ENCODE measurements at places on chromosomes 1 and 21.

DNA sequence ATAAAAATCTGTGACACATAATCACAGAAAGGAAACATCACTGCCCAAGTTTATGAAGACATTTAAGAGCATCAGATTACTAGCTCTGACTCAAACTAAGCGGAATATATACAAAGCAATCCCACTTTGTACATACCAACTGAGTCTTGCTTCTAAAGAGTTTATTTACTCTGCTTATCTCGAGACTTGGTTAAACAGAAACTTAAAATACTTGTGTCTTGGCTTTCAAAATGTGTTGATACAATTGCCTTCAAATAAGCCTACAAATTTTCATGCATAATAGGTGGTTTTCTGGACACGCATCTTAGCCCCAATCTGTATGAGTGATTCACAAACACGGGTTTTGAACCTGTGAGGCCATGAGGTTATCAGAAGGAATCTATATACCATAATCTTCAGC, 21.0 kb downstream of the CD160 start:
- DNase-seq = no peak

GRCh38 chr21:35051287-35051818, 2.3 kb upstream of the RUNX1 start:
- DNase-seq = peak; percentile 40

- no peak for DNase-seq
Observed at GRCh38 chr1:162463021-162463420, 34.6 kb upstream of the UHMK1 start.

- no peak for DNase-seq
Observed at GRCh38 chr1:53948291-53948690, 2.1 kb downstream of the LRRC42 start.

- DNase-seq = no peak
Observed at GRCh38 chr1:45640293-45640692, 16.4 kb upstream of the CCDC17 start.

DNA sequence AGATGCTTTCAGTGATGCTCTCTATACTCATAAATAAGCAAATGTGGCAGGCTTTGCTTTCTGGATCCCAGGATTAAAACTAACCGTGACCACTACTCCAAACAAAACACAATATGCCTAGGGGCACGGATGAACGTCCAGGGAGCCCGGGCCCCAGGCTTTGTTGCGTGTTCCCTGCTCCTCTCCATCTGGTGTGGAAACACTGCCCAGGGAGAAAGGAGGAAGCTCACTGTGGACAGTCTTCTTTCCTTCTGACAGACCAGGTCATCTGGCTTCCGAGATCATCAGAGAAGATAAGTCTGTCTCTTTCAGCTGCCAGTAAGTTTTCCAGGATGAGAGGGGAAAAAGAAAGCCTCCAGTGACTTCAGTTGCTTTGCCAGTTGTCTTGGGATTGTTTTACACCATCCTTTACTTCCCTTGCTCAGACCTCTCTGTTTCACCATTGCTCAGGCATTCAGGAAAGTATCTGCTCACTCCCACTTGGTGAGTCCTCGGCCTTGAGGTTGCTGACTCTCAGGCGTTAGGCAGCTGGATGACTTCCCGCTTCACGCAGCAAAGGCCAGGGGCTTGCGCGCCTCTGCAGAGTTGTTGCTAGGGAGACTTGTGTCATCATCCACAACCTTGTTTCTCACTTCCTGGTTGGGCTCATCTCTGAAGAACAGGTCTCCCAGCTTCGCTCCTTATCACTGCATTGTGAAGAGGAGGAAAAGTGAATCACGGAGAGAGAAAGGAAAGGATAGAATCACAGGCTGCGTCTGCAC, 20.6 kb upstream of the PGD start:
- no peak for DNase-seq

- no peak for DNase-seq
Observed at GRCh38 chr1:201401700-201402099, 2.6 kb upstream of the LAD1 start.

GRCh38 chr1:206672844-206673758, 11.6 kb upstream of the MAPKAPK2 start:
- no peak for DNase-seq

DNA sequence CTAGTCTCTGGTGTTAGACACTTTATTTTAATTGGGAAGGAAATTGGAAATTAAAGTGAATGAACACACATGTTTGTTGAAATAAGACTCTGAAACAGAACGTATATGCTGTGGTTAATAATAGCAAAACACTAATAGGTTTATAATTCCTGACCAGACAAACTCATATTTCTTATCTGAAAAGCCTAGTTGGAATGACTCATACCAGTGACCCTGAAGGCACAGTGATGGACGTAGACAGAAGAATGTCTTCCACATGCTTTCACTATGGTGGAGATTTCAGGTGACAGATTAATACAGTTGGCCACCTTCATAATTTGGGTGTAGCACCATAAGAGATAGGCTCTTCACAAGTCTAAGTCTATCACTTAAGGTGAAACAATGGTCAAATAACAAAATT, 83.0 kb upstream of the COL11A1 start:
- DNase-seq = no peak

DNA sequence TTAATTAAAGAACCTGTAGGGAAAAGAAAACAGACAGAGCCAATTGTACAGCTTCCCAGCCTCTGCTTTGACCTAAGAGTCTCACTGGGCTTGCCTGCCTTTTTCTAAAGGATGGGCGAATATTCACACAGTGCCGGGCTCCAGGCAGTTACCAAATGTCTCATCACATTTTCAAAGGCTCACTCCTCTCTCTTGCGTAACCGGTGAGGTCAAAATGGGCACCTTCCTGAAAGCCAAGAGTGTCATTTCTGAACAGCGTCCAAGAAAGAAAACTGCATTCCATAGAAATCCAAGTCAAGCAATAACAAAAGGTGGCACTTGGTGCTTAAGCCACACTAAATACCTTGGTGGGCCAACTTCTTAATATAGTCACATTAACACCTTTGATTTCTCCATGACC, 710 bp upstream of the PALMD start:
- DNase-seq = no peak

DNA sequence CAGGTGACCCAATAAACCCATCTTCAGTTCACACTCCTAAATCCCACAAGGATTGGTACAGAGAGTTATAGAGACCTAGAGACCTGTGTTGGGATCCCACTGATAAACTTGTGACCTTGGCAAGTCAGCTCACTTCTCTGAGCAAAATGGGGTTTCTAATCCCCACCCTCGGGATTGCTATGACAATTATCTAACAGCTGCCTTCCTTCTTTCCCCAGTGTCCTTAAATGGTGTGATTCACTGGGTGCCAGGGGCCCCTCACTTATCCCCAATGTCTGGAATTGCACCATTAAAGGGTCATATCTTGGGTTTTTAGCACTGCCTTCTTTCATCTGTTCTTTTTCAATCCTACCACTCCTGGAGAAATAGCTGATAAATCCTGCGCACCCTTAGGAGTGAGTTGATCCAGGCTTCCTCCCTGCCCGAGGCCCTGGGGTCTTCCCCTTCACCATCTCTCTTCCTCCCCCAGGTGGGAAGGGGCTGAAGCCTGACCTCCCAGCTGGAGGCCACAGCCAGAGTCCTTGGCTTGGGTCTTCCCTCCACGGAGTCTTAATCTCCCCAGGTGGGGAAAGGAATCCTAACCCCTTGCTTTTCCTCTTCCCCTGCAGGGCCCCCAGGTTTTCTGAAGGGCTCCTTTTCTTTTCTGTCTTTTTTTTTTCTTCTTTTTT, 39.7 kb downstream of the LACTBL1 start:
- DNase-seq = no peak

GRCh38 chr1:67336783-67337182, 29.1 kb downstream of the IL12RB2 start:
- DNase-seq = no peak

DNA sequence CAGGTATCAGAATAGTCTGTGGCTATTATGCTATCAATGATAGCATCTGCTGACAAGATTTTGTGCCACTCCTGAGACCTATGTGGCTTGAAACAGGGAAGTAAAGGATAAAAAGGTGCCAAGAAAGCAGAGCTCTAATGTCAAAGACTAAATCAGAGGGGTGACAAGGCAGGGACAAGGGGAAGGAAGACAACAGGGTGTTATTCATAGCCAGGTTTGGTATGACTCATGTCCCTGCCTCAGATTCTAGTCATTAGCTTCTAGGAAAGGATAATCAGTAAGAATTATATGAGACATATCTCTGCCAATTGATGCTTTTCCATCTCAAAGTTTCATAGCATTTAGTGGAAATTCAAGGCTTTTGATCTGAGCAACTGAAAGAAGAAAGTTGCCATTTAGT, 31.8 kb upstream of the PLD5 start:
- DNase-seq = no peak

DNA sequence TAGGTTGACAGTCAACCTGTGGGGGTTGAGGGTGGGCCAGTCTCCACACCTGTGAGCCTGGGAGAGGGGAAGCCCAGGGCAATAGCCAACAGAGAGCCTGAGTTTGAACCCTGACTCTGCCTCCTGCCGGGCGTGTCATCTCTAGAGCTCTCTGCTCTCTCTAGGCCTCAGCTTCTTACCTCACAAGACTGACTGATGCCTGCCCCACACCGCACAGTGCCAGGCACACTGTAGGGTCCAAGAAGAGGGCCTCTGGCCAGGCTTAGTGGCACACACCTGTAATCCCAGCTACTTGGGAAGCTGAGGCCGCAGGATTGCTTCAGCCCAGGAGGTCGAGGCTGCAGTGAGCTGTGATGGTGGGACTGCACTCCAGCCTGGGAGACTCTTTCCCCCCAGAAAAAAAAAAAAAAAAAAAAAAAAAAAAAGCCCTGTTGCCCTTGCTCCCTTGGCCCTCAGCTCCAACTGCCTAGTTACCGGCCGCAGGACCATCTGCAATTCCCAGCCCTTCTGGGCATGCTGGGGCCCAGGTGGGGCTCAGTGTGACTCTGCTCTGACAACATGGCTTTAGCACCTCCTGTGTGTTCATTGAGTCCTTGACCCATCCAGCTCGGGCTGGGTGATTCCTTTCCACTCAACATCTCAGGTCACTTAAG, 25.1 kb downstream of the GRHL3 start:
- no peak for DNase-seq

DNA sequence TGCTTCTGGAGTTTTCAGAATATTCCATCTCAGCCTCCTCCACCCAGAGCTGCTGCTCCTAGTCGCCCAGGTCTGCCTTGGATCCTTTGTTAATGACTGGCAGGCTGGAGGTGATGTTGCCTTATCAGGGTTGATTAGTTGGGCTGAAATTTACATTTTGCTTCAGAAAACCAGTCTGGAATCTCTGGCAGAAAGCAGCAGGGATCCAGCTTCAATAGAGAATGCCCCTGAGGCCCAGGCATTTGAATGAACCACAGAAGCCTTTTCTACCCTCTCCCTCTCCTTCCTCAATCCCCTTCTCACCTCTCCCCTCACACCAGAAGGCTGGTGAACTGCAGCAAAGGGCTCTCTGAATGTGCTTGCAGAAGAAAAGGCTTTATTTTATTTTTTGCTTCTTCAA, 83.2 kb downstream of the PLXNA2 start:
- no peak for DNase-seq

DNA sequence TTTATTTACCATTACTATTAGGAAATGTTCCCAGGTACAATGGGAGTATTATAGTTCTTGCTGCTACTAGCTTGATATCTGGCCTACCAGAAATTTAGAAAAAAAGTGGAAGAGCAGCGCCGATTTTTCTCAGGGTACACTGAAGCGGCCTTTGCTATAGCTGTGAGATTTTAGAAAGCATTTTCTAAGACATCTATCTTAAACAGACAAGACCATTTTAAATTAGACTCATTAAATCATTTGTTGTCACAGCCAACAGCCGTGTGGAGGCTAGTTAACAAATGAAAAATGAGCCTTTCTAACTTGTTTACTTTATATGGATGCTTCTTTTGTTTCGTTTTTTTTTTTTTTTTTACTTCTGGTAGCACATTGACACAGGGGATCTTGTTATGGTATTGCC, 183.2 kb upstream of the ZRANB2 start:
- DNase-seq = no peak

DNA sequence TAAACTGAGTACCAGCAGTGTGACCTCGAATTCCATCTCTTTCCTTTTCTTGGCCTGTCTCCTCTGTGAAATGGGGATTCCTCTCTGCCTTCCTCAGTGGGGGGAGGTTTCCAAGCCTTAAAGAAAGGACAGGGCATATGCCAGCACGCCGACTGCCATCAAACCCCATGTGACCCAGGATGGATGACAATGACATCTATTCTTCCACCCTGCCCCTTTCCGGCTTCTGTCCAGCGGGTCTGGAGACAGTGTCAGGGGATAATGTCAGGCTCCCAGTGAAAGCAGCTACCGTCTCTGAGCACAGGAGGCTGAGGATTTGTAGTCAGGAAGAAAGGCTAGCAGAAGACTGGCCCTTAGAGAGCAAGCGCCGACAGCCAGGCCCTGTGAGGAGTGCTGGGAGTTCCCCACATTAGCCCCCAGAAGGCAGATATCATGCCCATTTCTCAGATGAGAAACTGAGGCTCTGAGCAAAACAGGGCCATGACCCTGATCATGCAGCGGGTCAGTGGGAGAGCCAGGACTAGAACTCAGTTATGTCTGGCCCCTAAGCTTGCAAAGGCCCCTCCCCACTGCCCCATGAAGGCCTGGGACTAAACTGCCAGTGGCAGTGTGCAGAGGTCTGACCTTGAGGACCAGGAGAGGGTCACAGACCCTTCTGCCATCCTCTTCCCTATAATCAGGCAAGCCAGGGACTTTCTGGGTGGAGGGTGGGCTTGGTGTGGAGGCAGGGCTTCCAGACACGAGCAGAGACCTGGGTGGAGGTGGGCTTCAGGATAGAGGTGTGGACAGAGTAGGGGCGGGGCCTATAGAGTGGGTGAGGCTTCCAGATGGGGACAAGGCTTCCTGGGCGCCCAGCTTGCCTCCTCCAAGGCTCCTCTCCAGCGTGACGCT, 30.1 kb downstream of the CDCA8 start:
- DNase-seq = no peak

- DNase-seq = no peak
Observed at GRCh38 chr1:209586221-209586740, 2.8 kb downstream of the CAMK1G start.

DNA sequence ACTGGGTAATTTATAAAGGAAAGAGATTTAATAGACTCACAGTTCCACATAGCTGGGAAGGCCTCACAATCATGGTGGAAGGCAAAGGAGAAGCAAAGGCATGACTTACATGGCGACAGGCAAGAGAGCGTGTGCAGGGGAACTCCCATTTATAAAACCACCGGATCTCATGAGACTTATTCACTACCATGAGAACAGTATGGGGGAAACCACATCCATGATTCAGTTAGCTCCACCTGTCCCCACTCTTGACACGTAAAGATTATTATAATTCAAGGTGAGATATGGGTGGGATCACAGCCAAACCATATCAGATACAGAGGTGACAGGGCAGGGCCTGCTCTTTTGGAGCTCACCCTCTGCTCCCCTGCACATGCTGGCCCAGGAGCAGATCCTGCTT, 31.4 kb upstream of the TMEM61 start:
- DNase-seq = no peak

- DNase-seq = no peak
Observed at GRCh38 chr1:160605792-160606479, 26.6 kb upstream of the CD84 start.

DNA sequence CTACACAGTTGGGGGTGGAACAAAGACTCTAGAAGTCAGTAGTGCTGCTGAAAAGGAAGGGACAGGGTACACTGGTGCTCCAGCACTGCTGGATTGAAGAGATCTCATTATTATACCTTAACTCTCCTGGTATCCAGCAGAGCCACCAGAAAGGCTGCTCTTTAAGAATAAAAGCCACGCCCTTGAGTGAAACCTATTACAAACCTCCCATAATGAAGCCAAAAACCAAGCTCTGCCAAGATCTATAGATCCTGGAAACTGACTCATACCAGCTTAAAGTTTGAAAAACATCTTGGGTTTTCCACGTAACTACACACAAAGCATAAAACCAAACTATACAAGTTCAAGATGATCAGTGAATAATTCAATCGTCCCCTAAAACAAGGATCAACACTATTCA, 38.0 kb downstream of the ADSS2 start:
- DNase-seq = no peak

- no peak for DNase-seq
Observed at GRCh38 chr1:228066891-228067654, 15.4 kb upstream of the ARF1 start.

Data from activated naive CD4-positive, alpha-beta T cell (primary cell).